SHP77 treated with DMSO at 0.1 percent for 48 hours (cell line): ENCODE measurements at places on chromosomes 13 and 19.

- no peak for DNase-seq
Observed at GRCh38 chr13:48842316-48842715, 133.4 kb upstream of the FNDC3A start.

- DNase-seq = peak; percentile 94
Observed at GRCh38 chr13:97627566-97627965, 193.6 kb downstream of the RAP2A start.

DNA sequence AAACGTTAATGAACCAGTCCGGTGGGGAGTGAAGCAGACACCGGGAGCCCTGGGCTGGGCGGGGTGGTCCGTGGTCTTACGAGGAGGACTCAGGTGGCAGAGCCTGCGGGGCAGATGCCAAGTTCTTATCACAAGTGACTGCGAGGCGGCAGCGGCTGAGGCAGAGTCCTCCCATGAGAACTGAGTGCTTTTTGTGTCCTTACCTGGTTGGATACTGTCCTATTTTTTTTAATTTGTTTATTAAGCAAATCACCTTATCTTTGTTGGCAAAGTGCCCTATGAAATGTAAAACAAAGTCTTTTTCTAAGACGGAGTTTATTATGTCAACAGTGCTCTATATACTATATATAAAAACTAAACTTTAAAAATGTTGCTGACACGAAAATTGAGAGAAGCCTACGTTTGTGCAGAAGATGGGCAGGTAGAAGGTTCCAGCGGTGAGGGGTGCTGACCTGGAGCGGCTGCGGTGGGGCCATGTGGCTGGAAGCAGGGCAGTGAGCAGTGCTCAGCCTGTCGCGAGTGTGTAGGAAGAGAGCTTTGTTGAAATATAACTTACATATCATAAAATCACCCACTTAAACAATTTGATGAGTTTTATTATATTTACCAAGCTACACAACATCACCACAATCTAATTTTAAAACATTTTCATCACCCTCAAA is 82.2 kb downstream of the ATP11A start:
- no peak for DNase-seq

GRCh38 chr19:2728783-2729387 is 7.7 kb upstream of the DIRAS1 start:
- no peak for DNase-seq

DNA sequence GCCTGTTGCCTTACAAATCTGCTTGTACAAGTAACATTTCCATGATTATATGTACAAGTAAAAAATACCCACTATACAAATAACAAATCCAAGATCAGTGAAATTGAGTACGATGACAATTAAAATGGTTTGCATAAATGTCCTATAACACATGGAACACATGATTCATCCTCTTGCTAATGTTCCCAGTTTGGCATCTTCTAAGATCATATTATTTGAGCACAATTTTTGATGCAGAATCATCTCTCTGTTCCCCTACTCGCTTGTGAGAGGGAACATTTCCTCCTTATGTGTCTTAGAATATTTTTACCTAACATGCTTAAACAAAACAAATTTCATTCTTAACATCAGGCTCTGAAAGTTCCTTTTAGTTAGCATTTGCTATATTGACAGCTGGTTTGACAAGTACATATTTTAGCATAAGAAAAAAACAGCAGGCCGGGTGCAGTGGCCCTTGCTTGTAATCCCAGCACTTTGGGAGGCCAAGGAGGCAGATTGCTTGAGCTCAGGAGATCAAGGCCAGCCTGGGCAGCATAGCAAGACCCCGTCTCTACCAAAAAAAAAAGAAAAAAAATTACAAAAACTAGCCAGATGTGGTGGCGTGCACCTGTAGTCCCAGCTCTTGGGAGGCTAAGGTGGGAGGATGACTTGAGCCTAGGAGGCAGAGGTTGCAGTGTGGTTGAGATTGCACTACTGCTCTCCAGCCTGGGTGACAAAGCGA is 14.2 kb downstream of the ZNF331 start:
- no peak for DNase-seq

- no peak for DNase-seq
Observed at GRCh38 chr19:31350033-31350692, 927 bp upstream of the TSHZ3 start.

GRCh38 chr13:109101550-109102144 is 472.2 kb downstream of the MYO16 start:
- DNase-seq = no peak

- DNase-seq = peak; percentile 6
Observed at GRCh38 chr19:7917267-7918061, 2.7 kb upstream of the SNAPC2 start.

GRCh38 chr13:93577105-93577504 is 350.5 kb downstream of the GPC6 start:
- DNase-seq = no peak

- DNase-seq = peak; percentile 53
Observed at GRCh38 chr19:40523322-40524047, 53.2 kb upstream of the SHKBP1 start.

DNA sequence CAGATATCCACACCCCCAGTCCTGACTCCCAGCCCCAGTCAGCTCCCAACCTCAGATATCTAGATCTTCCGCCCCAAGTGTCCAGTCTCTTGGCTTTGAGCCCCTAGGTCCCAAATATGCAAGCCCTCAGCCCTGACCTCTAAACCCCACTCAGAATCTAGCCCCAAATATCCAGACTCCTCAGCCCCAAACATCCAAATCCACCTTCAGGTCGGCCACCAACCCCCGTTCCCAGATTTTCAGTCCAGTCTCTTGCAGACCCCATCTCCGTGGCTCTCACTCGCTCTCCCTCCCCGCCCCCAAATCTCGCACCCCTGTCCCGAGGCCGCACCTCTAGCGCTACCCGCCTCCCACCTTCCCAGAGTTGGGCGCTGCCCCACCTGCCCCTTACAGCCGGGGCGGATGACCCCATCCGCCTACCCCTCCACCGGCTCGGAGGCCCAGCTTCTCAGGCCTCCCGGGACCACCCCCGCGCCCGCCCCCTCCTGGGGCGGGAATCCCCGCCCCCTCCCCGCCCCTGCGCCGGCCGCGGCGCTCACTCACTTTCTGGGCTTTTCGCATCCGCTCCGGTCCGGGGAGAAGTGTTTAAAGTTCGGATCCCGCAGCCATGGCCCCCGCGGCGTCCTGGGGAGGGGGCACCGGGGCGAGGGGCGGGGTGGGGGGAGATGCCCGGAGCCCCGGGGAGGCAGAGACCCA is 604 bp downstream of the ERFL start:
- DNase-seq = no peak

GRCh38 chr13:28052945-28053344 is 47.4 kb downstream of the FLT3 start:
- DNase-seq = no peak
